ENCODE measurements at places on chromosomes 4 and X. TPM values are rescaled to one million over a fixed set of nuclear protein-coding genes. Genes with fewer than 3 reads are reported as not detected.
A peak's percentile ranks its signal among the peaks of the same experiment; 100 is the strongest.

GRCh38 chr4:31974490-31975002 is 1254.4 kb downstream of the PCDH7 start:
- H3K27me3 ChIP-seq: no peaks in the 10 kb centered on the region
- H3K27ac ChIP-seq: no peak overlapping the region
- no peak for DNase-seq
- H3K4me1 ChIP-seq: no peaks in the 10 kb centered on the region
- H3K36me3 ChIP-seq: no peaks in the 10 kb centered on the region
- no peak overlapping the region for H3K4me3 ChIP-seq

GRCh38 chrX:112868586-112868985 is 28.0 kb upstream of the AMOT start:
- no peak overlapping the region for H3K27ac ChIP-seq
- no peak for DNase-seq
- no peaks in the 10 kb centered on the region for H3K36me3 ChIP-seq
- no peak overlapping the region for H3K4me3 ChIP-seq
- H3K4me1 ChIP-seq: no peaks in the 10 kb centered on the region

GRCh38 chrX:107135049-107135964 is 16.7 kb upstream of the RBM41 start:
- no peaks in the 10 kb centered on the region for H3K36me3 ChIP-seq
- no peak overlapping the region for H3K4me3 ChIP-seq
- H3K27me3 ChIP-seq: no peaks in the 10 kb centered on the region
- peak; percentile 24 for DNase-seq
- H3K27ac ChIP-seq: no peak overlapping the region
- no peaks in the 10 kb centered on the region for H3K4me1 ChIP-seq

DNA sequence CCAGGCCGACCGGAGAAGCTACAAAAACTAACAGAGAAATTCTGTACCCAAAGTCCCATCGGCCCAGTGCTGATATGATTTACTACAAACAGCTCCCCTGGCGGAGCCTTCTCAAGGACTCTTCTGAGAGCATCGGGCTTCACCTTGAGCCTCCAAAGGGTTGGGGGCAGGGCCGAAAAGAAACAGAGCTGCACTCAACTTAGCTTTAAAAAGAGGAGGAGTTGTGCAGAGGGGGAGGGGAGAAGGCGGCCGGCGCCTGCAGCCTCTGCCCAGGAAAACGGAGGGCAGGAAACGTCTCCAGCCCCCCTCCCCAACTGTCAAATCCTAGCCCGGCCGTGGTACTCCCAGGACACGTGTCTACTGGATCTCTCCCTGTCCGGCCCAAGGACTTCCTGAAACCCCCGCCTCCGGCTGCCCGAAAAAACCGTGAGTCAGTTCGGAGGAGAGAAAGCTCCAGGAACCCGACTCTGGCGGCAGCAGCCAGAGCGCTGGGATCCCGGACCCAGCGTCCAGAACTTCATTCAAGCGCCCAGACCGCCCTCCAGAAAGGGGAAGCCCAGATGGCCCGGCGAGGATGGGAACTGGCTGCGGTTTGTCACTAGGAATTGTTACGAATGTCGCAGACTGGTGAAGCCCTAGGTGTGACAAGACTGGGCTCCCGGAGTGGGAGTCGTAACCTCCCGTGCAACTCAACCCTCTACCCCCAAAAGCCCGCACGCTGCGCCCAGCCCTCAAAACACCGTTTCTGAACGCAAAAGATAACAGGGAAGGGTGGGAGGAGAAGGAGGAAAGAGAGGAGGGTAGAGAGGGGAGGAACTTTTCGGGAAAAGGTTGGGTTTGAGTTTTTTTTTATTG is 973 bp downstream of the ADAMTS3 start:
- no peaks in the 10 kb centered on the region for H3K4me1 ChIP-seq
- H3K27ac ChIP-seq: no peak overlapping the region
- no peak for DNase-seq
- no peaks in the 10 kb centered on the region for H3K36me3 ChIP-seq

- no peak for DNase-seq
- H3K4me1 ChIP-seq: no peaks in the 10 kb centered on the region
- no peak overlapping the region for H3K27ac ChIP-seq
- no peaks in the 10 kb centered on the region for H3K36me3 ChIP-seq
- peaks cover 8% of the 10 kb centered on the region for H3K27me3 ChIP-seq
Observed at GRCh38 chr4:112526061-112526460, 10.1 kb upstream of the NEUROG2 start.

GRCh38 chr4:83865417-83866150 is 329.7 kb downstream of the GPAT3 start:
- no peaks in the 10 kb centered on the region for H3K36me3 ChIP-seq
- no peak for DNase-seq
- no peak overlapping the region for H3K4me3 ChIP-seq
- H3K4me1 ChIP-seq: no peaks in the 10 kb centered on the region

DNA sequence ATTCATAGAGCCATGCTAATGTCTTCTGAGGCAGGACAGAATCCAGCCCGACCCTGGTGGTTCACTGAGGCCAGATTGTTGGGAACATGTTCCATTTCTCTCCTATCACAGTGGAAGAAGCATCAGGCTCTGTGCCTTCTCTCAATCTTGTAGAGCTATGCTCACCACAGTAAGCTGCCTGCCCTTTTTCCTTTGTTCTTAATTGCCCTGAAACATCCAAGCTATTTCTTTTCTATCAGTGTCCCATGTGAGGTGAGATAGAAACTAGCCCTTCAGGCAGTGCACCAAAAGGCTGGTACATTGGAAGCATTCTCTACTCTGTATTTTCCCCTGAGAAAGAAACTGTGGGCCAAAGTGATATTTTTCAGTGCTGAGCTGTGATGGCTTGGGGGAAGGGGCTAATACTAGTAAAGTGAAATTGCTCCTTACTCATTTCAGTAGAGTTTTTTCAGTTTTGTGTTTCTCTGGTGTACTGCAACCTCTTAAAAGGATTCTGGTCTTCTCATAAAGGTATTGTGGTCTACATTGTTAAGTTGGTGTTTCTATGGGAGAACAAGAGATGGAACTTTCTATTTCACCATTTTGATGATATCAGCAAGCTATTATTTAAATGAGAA is 611.2 kb downstream of the RPA4 start:
- DNase-seq: no peak
- H3K4me1 ChIP-seq: no peaks in the 10 kb centered on the region
- no peak overlapping the region for H3K27ac ChIP-seq
- no peaks in the 10 kb centered on the region for H3K27me3 ChIP-seq
- no peak overlapping the region for H3K4me3 ChIP-seq

DNA sequence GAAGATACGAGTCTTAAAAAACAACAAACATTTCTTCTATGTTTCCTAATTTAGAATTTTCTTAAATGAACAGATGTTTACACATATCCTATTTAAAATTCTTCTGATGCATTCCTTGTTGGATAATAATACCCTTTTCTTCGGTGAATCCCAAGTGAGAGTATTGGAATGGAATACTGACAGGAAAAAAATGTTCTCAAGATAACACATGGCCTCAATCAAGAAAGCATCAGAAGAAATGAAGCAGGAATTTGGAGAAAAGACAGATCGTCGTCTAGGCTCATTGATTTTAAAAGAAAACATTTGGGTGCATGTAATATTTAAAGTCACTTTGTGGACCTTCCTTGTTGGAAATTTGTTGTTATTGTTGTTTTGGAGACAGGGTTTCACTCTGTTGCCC is 196.9 kb upstream of the ANK2 start:
- DNase-seq: no peak
- no peaks in the 10 kb centered on the region for H3K36me3 ChIP-seq
- H3K4me1 ChIP-seq: no peaks in the 10 kb centered on the region
- no peak overlapping the region for H3K27ac ChIP-seq
- H3K4me3 ChIP-seq: no peak overlapping the region

GRCh38 chr4:69601065-69601464 is 38.4 kb downstream of the UGT2A2 start:
- no peaks in the 10 kb centered on the region for H3K27me3 ChIP-seq
- no peak overlapping the region for H3K27ac ChIP-seq
- no peak overlapping the region for H3K4me3 ChIP-seq
- DNase-seq: no peak
- H3K4me1 ChIP-seq: no peaks in the 10 kb centered on the region
- H3K36me3 ChIP-seq: no peaks in the 10 kb centered on the region

DNA sequence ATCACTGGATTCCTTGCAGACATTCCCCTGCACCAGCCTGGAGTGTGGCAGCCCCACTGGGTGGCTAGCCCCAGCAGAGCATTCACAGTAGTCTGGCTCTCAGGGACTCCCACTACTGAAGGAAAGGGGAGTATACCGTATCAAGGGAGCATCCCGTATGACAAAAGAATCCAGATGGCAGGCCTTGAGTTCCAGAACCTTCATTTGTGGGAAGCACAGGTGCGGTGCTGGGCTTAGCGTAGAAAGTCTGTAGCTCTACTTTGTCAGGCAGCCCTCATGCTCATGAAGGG is 79.6 kb downstream of the CENPC start:
- H3K27me3 ChIP-seq: no peaks in the 10 kb centered on the region
- DNase-seq: no peak
- no peaks in the 10 kb centered on the region for H3K36me3 ChIP-seq
- H3K4me3 ChIP-seq: no peak overlapping the region
- no peak overlapping the region for H3K27ac ChIP-seq
- H3K4me1 ChIP-seq: no peaks in the 10 kb centered on the region

DNA sequence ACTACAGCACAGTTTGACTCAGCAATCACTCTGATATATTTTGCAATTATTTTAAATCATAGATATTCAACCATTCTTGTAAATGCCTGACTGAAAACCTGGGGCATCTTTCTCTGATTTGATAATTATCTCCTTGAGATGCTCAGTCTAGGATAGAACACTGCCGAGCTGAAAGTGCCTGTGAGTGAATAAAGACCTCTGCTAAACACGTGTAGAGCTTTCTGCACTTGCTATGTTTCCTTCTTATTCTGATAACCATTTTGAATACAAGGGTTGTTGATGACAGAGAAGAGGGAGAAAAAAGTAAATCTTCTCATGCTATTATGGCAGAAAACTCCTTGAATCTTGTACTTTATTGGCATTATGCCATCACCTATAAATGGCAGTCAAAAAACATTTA is 1843.4 kb upstream of the IGFBP7 start:
- H3K36me3 ChIP-seq: no peaks in the 10 kb centered on the region
- no peaks in the 10 kb centered on the region for H3K27me3 ChIP-seq
- no peak overlapping the region for H3K27ac ChIP-seq
- no peaks in the 10 kb centered on the region for H3K4me1 ChIP-seq

DNA sequence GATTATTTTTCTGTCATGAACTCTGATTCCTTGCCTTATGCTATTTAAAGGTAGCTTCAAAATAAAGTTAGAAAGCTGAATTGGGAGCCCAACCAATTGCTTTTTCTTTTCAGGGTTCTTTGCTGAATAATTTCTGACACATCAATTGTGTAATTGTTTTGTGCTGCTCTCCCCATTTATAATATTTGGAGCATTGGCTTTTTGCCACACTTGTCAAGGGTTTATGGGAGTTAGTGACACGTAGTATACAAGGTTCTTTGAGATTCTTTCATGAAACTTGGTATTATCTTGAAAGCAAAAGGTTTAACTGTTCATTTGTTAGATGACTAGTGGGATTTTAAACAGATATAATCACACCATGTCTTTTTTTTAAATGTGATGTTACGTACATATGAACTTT is 80.9 kb downstream of the POLA1 start:
- no peaks in the 10 kb centered on the region for H3K4me1 ChIP-seq
- no peak overlapping the region for H3K4me3 ChIP-seq
- no peaks in the 10 kb centered on the region for H3K27me3 ChIP-seq

- no peaks in the 10 kb centered on the region for H3K27me3 ChIP-seq
- no peak overlapping the region for H3K27ac ChIP-seq
- no peaks in the 10 kb centered on the region for H3K4me1 ChIP-seq
- no peaks in the 10 kb centered on the region for H3K36me3 ChIP-seq
- no peak for DNase-seq
Observed at GRCh38 chr4:114472269-114473032, 126.2 kb upstream of the UGT8 start.

- no peaks in the 10 kb centered on the region for H3K27me3 ChIP-seq
- peak overlapping the region; percentile 68 for H3K4me3 ChIP-seq
- peak overlapping the region; percentile 82 for H3K27ac ChIP-seq
Observed at GRCh38 chr4:53378171-53378482, 686 bp downstream of the FIP1L1 start.

GRCh38 chrX:87616371-87616770 is 98.8 kb downstream of the KLHL4 start:
- no peaks in the 10 kb centered on the region for H3K36me3 ChIP-seq
- no peak overlapping the region for H3K4me3 ChIP-seq
- no peak for DNase-seq
- H3K27me3 ChIP-seq: no peaks in the 10 kb centered on the region

GRCh38 chrX:138759217-138759943 is 47.9 kb upstream of the FGF13 start:
- no peaks in the 10 kb centered on the region for H3K27me3 ChIP-seq
- no peak overlapping the region for H3K27ac ChIP-seq
- DNase-seq: no peak
- H3K36me3 ChIP-seq: no peaks in the 10 kb centered on the region

- H3K4me3 ChIP-seq: no peak overlapping the region
- H3K27me3 ChIP-seq: no peaks in the 10 kb centered on the region
- no peaks in the 10 kb centered on the region for H3K4me1 ChIP-seq
- H3K36me3 ChIP-seq: no peaks in the 10 kb centered on the region
- DNase-seq: no peak
- H3K27ac ChIP-seq: no peak overlapping the region
Observed at GRCh38 chr4:89021684-89022083, 35.3 kb downstream of the FAM13A start.

- no peaks in the 10 kb centered on the region for H3K36me3 ChIP-seq
- no peak overlapping the region for H3K4me3 ChIP-seq
- no peak for DNase-seq
- peaks cover 88% of the 10 kb centered on the region for H3K4me1 ChIP-seq
Observed at GRCh38 chrX:154799556-154800348, 5.5 kb downstream of the MPP1 start.

- DNase-seq: peak; percentile 35
- H3K4me3 ChIP-seq: no peak overlapping the region
- H3K27me3 ChIP-seq: no peaks in the 10 kb centered on the region
- no peaks in the 10 kb centered on the region for H3K36me3 ChIP-seq
Observed at GRCh38 chrX:38754102-38754790, 47.0 kb upstream of the MID1IP1 start.

GRCh38 chrX:48606091-48606490 is 8.8 kb downstream of the WDR13 start:
- H3K27ac ChIP-seq: no peak overlapping the region
- H3K27me3 ChIP-seq: no peaks in the 10 kb centered on the region
- no peak for DNase-seq

GRCh38 chr4:103498161-103499070 is 221.4 kb downstream of the TACR3 start:
- no peaks in the 10 kb centered on the region for H3K27me3 ChIP-seq
- no peak overlapping the region for H3K4me3 ChIP-seq
- no peaks in the 10 kb centered on the region for H3K36me3 ChIP-seq
- DNase-seq: no peak
- no peak overlapping the region for H3K27ac ChIP-seq

CITED1 gene
- total RNA-seq: 0.36 TPM

MBNL3 gene
- 0.39 TPM for total RNA-seq

BRS3 gene
- total RNA-seq: not detected

MAGEC3 gene
- total RNA-seq: not detected

GYPE gene
- total RNA-seq: 0.15 TPM

CLDN22 gene
- not detected for total RNA-seq

TEX13B gene
- not detected for total RNA-seq

ETDB gene
- not detected for total RNA-seq

DKK2 gene
- not detected for total RNA-seq

GASK1B gene
- total RNA-seq: 1.1 TPM

CNKSR2 gene
- total RNA-seq: not detected

GAGE13 gene
- not detected for total RNA-seq

GPR50 gene
- total RNA-seq: 0.26 TPM

PAGE5 gene
- not detected for total RNA-seq

SHROOM4 gene
- 0.13 TPM for total RNA-seq

C4orf17 gene
- not detected for total RNA-seq

KLHL5 gene
- total RNA-seq: 128 TPM

EDA2R gene
- total RNA-seq: 0.05 TPM

Data from Panc1 (cell line).